ENCODE measurements at places on chromosomes 2 and 18.

DNA sequence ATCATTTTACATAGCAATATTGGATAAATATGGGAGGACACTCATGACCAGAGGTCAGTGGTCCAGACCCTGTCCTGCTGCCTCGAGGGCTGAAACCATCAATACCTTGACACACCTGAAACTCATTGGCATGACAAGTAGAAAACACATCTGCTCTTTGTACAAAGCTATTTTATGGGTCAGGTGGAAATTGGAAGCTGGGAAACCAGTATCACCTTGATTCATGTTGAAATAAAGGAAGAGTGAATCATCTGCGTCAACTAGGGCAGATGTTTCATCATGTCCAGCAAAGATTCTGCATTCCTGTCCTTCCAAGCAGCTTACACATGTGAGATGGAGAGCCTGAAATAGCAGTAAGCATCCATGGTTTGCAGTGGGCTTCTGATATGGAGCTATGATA is 80.0 kb upstream of the ERBB4 start:
- no peak for DNase-seq

DNA sequence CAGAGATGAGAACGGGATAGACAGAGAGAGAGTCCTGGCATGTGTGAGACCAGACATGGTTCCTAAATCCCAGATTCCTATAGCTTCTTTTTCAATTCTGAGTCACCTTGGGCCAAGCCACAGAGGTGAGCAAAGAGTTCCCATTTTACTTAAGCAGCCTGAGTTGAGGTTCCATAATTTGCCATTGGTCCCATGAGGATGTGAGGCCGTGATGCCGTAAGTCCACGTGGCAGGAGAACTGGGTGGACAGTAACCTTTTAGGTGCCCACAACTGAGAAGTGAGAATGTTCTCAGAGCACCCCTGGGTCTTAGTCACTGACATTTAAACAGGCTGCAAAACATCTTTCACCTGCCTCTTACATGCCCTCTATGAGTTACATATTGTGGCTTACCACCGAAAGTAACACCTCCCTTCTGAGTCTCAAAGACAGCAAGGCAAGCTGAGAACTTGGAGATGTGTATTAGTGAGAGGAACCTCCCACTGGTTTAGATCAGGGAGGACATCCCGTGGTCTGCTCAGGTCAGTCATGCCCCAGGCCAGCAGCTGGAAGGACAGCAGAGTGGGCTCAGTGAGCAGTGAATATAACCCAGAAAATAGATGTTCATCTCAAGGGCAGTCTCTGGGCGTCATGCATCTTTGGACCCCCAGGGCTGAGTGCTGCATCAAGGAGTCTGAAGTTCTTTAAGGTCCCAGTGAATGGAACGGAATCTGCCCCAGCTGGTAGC is 127.9 kb upstream of the LGALSL start:
- DNase-seq = no peak

- no peak for DNase-seq
These were observed 746.4 kb downstream of the SLC4A3 start for GRCh38 chr2:220373878-220374277.

DNA sequence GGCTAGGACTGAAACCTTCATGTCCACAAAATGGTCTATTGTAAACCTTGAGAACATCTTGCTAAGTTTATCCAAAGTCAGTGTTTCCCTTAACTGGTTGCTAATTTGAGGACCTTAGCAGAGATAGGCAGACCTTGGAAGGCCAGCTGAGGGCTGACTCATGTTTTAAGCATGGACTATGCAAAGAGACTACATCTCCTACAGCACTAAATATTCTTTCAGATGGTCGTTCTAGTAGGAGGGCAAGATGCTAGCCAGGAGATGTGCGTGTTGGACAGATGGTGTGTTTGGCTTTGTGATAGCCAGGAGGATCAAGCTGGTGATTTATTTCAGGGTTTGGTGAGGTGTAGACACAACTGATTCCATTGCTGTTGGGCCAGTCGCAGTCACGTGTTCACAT is 75.8 kb downstream of the NRP2 start:
- DNase-seq = no peak

GRCh38 chr2:223051693-223052289 is at the start of gene KCNE4:
Gene KCNE4, plus strand, starts transcription at chr2:223052190. Its CDS starts 641 bp downstream, at chr2:223052831.
- no peak for DNase-seq

DNA sequence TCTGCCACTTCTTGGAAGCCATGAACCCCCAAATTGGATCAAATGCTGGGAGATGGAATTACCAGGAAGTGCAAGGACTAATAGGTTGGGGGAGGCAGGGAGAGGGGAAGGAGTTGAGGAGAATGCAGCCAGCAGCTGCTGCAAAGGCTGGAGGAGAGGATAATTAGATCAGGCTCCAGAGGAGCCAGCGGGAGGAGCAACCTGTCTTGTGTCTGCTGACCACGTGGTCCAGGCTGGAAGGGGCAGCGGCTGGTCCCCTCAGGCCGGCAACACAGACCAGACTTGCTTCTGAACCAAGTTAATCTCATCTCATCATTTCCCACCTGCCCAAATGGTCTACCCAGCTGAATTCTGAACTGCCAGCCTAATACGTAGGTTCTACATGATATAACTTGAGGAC is 68.3 kb downstream of the MRO start:
- DNase-seq = peak; percentile 19

DNA sequence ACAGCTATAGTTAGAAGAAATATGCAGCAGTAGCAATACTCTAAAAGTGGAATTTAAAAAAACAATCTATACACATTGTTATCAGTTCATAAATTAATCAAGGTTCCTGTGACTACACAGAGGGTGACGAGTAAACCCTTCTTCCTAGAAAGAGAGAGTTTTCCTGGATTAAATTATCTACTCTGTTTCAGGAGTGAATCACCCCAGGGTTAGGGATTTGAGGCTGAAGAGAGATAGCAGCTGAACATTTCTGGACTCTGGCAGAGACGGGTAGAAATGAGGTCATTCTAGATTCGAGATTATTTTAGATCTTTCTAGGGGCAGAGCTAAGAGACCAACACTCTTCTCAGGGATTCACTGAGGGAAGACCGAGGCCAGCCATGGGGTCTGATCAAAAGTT is 38.8 kb upstream of the PMAIP1 start:
- DNase-seq = no peak

- no peak for DNase-seq
These were observed 2.6 kb downstream of the IL1R1 start for GRCh38 chr2:102145107-102145506.

GRCh38 chr2:23620841-23621341 is 235.9 kb downstream of the KLHL29 start:
- DNase-seq = no peak

DNA sequence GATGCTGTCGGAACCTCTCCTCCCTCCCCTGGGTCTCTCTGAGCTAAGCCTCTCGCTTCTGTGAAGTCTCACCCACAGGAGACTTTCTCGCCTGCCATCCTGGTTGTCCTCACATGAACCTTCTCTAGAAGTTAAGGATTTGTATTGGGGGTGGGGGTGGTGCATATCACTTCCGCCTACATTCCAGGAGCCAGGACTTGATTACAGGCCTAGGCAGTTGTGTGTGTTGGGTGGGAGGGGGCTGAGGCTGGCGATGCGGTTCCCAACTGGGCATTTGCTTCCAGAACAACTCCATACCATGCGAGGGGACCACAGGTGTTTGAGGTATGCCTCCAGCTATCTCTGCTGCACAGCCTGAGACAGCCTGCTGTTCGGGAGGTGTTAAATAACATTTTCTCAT is 56.8 kb upstream of the MGAT4A start:
- no peak for DNase-seq

DNA sequence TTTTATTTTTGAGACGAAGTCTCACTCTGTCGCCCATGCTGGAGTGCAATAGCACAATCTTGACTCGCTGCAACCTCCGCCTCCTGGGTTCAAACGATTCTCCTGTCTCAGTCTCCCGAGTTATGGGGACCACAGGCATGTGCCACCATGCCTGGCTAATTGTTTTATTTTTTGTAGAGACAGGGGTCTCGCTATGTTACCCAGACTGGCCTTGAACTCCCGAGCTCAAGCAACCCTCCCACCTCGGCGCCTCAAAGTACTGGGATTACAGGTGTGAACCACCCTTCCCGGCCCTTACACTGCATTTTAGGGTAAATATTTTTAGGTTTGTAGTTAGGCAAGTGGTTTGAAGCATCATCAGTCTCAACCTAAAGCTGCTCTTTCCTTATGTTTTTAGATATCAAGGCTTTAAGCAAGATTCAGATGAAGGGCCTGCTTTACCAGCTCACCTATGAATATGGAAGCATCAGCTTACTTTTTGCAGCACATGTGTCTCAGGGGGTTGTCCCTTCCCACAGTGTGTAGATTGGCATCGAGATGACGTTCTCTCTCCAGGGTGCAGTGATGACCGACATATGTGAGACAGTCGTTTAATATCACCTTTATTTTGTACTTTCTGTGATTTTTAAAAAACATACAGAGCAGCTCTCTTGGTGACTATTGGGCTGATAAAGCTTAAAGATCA is 47.2 kb downstream of the ATIC start:
- DNase-seq = no peak

DNA sequence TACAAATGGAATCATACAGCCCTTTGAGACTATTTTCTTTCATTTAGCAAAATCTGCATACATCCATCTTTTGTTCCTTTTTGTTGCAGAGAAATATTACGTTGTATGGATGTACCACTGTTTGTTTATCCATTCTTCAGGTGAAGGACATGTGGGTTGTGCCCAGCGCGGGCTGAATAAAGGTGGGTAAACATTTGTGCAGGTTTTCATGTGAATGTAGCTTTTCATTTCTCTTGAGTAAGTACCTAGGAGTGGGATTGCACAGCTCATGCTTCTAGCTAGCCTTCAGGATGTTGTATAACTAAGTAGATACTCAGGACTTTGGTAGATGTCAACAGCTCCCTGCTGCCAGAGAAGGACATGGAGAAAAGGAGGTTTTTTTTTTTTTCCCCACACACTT is 50.6 kb upstream of the SPRED2 start:
- no peak for DNase-seq

- no peak for DNase-seq
These were observed 9.9 kb downstream of the ALPP start for GRCh38 chr2:232388324-232388891.

- no peak for DNase-seq
These were observed 150.6 kb downstream of the HRH4 start for GRCh38 chr18:24611075-24611474.

DNA sequence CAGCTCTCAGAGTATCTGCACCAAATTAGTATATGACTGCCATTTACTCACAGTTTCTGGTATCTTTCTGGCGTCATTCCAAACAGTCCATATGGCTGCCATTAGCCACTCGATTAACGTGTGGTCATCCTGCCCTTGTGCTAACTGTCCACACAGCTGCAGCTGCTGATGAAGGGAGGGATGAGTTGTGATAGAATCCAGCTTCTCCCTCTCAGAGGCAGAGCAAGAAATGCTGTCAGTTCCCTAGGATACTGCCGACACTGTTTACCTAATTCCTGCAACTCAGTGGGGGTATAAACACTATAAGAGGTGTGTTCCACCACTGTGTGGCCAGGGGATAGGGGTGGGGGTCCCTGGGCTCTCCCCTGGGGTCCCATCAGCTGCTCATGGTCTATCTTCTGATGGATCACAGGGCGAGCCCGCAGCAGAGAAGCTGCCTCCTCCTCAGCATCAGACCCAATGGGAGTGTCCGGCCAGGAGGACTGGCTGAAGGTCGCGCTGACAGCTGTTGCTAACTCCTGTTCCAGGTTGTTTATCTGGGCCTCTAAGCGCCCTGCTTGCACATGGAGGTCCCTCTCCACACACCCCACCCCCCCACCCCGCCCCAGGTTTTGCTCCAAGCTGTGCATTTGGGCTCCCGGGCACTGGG is 17.3 kb upstream of the KLHL23 start:
- DNase-seq = no peak

- DNase-seq = no peak
These were observed 200.4 kb downstream of the INO80D start for GRCh38 chr2:205885492-205886099.

DNA sequence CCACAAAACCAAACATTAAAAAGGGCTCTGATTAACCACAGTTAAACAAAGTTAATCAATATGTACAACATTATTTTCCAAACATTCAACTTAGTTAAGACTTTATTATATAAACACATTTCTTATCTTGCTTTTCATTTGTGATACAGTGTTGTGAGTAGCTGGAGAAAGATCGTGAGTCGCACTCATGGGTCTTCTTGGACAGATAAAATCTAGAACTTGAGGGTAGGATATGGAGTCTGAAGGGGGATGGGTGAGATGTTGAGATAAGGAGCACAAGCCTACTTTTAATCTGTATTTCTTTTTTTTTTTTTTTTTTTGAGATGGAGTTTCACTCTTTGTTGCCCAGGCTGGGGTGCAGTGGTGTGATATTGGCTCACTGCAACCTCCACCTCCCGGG is 22.6 kb upstream of the TMEM214 start:
- no peak for DNase-seq

DNA sequence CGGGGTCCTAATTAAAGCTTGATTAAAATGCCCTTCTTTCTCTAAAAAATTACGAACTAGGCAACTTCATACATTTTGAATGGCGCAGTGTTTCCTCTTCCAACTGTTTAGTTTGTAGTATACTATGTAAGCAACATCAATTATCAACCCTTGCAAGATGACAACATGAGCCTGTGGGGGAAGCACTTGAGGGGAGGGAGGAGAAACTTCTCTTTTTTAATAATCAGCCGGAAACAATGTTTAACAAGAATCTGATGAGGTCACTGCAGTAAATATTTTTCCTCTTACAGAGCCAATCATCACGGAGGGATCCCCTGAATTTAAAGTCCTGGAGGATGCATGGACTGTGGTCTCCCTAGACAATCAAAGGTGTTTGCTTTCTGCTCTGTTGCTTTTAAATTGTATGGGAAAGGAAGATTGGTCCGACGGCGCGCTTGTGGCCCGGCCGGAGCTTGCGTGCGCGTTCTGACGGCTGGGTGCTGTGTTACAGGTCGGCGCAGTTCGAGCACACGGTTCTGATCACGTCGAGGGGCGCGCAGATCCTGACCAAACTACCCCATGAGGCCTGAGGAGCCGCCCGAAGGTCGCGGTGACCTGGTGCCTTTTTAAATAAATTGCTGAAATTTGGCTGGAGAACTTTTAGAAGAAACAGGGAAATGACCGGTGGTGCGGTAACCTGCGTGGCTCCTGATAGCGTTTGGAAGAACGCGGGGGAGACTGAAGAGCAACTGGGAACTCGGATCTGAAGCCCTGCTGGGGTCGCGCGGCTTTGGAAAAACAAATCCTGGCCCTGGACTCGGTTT is 5.3 kb upstream of the DLX1 start:
- no peak for DNase-seq

- DNase-seq = no peak
These were observed 21.5 kb upstream of the EPC2 start for GRCh38 chr2:148623086-148623485.

DNA sequence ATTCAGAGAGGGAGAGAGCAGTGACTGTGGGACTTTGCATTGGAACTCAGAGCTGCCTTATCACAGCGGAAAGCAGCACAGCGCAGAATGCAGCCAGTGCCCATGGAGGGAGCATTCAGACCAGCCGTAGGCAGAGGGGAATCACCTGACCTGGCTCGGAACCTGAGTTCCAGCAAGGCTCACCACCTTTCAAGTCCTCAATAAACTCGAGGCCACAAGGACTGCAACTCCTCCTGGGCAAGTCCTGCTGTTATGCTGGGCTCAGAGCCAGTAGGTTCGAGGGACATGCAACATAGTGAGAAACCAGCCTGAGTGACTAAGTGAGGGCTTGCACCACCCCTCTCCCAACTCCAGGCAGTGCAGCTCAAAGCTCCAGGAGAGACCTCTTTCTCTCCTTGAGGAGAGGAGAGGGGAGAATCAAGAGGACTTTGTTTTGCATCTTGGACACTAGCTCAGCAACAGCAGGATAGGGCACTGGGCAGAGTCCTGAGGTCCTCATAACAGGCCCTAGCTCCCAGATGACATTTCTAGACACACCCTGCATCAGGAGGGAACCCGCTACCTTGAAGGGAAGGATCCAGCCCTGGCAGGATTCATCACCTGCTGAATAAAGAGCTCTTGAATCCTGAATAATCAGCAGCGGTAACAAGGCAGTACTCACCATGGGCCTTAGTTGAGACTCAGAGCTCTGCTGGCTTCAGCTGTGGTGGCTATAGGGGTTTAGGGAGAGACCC is 136.8 kb upstream of the OTOS start:
- no peak for DNase-seq
